ENCODE measurements at places on chromosomes 3 and 15. TPM values are rescaled to one million over a fixed set of nuclear protein-coding genes. Genes with fewer than 3 reads are reported as not detected.

Gene FSTL1
- total RNA-seq, result 301 TPM

Gene IQCB1
- total RNA-seq, result 7.7 TPM

Gene CACNA2D2
- 2.7 TPM for total RNA-seq

Gene TM4SF1
- 73.6 TPM for total RNA-seq

Gene FES
- total RNA-seq, result 8.6 TPM

Gene ATXN7
- 13.3 TPM for total RNA-seq

Gene ZNF609
- total RNA-seq, result 17.3 TPM

Gene GOLGA8J
- total RNA-seq, result not detected

Gene CNBP
- total RNA-seq, result 541 TPM

DNA sequence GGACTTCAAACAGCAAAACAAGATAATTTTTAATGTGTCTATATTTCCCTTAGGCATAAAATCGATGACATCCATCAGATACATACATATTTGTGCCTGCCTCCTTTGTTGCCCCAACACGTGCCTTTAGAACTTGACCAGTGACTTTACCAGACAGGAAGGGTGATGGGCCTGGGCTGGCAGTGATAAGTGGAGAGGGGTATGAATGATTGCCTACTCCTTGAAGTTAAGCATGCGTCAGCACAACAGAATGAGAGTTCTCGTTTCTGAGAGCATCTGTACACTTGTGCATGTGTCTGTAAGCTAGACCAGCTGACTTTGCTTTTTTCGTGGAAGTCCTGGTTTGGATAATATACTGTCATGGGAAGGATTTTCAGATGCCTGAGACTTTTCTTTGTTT is 54.9 kb upstream of the COL6A6 start:
- DNase-seq, result no peak
- no peak overlapping the region for H3K27ac ChIP-seq
- H3K27me3 ChIP-seq, result no peaks in the 10 kb centered on the region
- H3K36me3 ChIP-seq, result no peaks in the 10 kb centered on the region
- H3K4me3 ChIP-seq, result no peak overlapping the region

DNA sequence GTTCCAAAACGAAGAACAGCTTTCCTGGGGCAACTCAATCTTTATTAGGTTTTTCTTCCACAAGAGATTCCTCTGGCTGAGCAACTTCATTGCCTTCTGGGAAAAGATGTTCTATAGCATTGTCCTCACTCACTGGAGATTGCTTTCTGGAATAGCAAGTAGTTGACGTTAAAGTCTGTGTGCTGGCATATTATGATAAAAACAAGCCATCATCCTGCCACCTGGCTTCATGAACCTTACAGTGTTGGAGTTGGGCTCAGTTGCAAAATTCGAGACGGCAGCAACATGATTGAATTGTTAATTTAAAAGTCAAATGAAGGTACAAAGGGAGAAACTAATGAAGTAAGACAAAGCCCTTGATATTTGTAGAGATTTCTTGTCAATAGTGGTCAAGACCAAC is 140.5 kb upstream of the PEX5L start:
- no peak for DNase-seq
- no peak overlapping the region for H3K4me3 ChIP-seq
- H3K27ac ChIP-seq, result no peak overlapping the region
- H3K27me3 ChIP-seq, result no peaks in the 10 kb centered on the region

- peaks cover 29% of the 10 kb centered on the region for H3K27me3 ChIP-seq
- peaks cover 3% of the 10 kb centered on the region for H3K4me1 ChIP-seq
- H3K36me3 ChIP-seq, result no peaks in the 10 kb centered on the region
- DNase-seq, result no peak
- H3K4me3 ChIP-seq, result no peak overlapping the region
Observed at GRCh38 chr3:190486533-190486864, 27.4 kb upstream of the IL1RAP start.

DNA sequence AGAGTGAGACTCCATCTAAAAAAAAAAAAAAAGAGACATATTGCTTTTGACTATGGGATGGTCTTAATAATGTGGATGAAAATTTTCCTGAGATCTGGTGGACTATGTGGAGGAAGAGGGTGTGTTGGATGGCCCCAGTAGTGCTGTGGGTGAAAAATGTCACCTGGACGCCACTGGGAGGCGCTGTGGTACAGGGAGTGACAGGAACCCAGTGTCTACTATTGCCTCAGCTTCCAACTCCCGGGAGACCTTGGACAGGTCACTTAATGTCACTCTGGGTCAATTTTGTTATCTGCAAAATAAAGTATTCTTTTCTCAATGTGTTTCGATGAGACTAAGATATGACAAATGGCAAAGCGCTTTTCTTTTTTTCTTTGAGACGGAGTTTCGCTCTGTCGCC is 27.7 kb upstream of the DCP1A start:
- DNase-seq, result peak; percentile 65
- H3K27me3 ChIP-seq, result no peaks in the 10 kb centered on the region
- no peak overlapping the region for H3K4me3 ChIP-seq

- H3K4me3 ChIP-seq, result no peak overlapping the region
- no peaks in the 10 kb centered on the region for H3K36me3 ChIP-seq
- H3K4me1 ChIP-seq, result no peaks in the 10 kb centered on the region
- DNase-seq, result no peak
Observed at GRCh38 chr15:39881790-39882189, 38.3 kb downstream of the GPR176 start.

DNA sequence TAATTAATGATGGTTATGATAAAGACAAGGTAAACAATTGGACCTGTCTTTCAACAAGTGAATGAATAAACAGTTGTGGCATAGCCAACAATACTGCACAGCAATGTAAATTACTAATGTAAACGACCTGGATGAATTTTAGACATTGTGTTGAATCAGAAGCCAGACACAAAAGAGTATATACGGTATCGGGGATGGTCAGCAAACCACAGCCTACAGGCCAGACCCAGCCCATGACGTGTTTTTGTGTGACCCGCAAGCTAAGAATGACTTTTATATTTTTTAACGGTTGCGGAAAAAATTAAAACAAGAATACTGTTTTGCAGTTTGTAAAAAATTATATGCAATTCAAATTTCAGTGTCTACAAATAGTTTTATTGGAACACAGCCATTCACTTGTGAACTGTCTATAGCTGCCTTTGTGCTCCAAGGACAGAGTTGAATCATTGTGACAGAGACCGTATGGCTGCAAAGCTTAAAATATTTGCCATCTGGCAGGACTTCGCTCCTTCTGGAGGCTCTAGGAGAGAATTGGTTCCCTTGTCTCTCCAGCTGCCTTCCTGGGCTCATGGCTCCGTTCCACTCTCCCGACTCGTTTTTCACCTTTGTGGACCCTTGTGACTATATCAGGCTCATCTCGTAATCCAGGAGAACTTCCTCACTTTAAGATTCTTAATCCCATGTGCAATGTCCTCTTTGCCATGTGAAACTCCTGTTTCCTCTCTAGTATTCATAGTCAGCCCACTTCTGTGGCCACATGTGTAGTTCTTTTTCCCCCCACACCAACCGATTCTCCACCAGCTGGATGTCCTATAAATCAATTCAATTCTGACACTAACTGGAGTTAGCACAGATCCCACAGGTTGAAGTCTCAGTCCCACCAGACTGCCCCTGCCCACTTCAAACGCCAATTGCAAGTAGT is 72.7 kb downstream of the CMTM8 start:
- no peak overlapping the region for H3K4me3 ChIP-seq
- no peaks in the 10 kb centered on the region for H3K36me3 ChIP-seq
- H3K27me3 ChIP-seq, result no peaks in the 10 kb centered on the region

GRCh38 chr3:65352951-65353350 is 665.2 kb upstream of the ADAMTS9 start:
- H3K27ac ChIP-seq, result no peak overlapping the region
- H3K27me3 ChIP-seq, result no peaks in the 10 kb centered on the region
- no peaks in the 10 kb centered on the region for H3K36me3 ChIP-seq
- H3K4me3 ChIP-seq, result no peak overlapping the region
- no peak for DNase-seq
- no peaks in the 10 kb centered on the region for H3K4me1 ChIP-seq

GRCh38 chr3:44648564-44649229 is at the start of gene ZNF35:
Gene ZNF35, plus strand, starts transcription at chr3:44648732. Its CDS starts 2,336 bp downstream, at chr3:44651068.
- H3K4me1 ChIP-seq, result peaks cover 16% of the 10 kb centered on the region
- no peaks in the 10 kb centered on the region for H3K27me3 ChIP-seq
- peak within 1 kb of the TSS; percentile 84 for H3K27ac ChIP-seq
- peaks cover 28% of the 10 kb centered on the region for H3K36me3 ChIP-seq
- DNase-seq, result peak; percentile 79
- H3K4me3 ChIP-seq, result peak within 1 kb of the TSS; percentile 93

DNA sequence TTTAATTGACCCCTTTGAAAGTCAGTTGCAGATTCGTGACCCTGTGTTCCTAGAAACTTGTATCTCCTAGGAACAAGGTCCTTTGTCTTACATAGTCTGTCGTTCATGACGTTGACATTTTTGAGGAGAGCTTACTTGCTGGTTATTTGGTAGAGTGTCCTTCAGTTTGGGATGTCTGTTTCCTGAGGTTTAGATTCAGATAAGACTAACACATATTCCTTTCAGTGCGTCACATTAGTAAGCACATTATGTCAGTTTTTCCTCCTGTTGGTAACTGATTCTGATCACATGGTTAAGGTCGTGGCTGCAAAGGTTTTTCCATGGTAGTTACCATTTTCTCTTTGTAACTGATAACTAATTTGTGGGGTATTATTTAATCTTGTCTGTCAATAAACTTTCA is 80.8 kb downstream of the PCCB start:
- no peak overlapping the region for H3K4me3 ChIP-seq
- H3K27me3 ChIP-seq, result no peaks in the 10 kb centered on the region
- no peaks in the 10 kb centered on the region for H3K4me1 ChIP-seq

DNA sequence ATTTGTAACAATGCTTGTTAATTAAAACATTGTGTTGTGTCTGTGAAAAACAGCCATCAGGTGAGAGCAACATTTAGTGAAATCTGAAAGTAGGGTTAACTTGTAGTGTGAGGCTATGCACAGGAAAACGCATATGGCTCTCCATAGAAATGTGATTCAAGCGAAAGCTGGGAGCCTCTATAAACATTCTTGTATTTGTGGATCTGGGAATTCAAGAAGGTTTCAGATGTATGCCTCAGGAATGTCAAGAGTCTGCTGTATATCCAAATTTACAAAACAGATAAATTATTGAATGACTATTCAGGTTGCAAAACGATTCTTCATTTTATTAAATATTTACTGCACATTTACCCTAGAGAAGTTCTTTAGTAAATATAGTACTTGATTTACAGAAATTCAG is 166.0 kb downstream of the THSD4 start:
- peaks cover 10% of the 10 kb centered on the region for H3K4me1 ChIP-seq
- no peaks in the 10 kb centered on the region for H3K27me3 ChIP-seq
- no peak overlapping the region for H3K4me3 ChIP-seq
- DNase-seq, result no peak
- H3K36me3 ChIP-seq, result no peaks in the 10 kb centered on the region
- no peak overlapping the region for H3K27ac ChIP-seq

DNA sequence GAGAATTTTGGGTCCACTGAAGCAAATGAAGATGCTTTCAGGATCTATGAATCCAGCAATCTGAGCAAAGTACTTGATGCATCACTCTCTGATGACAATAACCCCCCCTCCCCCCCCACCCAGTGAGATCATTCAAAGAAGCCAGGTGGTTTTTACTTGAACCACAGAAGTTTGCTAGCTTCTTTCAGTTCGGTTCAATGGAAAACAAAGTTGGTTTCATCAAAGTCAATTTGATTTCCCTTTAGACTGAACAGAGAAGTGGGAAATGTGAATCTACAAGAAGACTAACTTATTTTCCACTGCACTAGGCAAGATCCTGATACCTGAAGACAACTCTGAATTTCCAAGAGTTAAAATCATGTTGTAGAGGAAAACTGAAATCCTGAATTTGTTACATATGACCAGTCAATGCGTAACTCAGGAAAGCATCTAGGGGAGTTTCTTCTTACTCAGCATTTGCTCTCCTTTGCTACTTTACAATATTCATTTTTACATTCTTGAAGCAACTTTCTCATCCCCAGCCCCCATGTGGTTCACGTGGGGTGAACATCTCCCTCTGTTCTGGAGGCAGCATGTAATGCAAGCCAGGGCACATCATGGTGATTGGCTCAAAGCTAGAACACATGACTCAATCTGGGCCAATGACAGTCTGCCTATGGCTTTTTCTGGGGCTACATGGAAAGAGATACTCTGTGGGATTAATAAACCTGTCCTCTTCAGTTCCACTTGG is 572.6 kb downstream of the FOXP1 start:
- H3K36me3 ChIP-seq, result peaks cover 13% of the 10 kb centered on the region
- H3K4me3 ChIP-seq, result no peak overlapping the region
- H3K4me1 ChIP-seq, result peaks cover 31% of the 10 kb centered on the region
- H3K27me3 ChIP-seq, result no peaks in the 10 kb centered on the region
- no peak for DNase-seq

- no peak overlapping the region for H3K27ac ChIP-seq
- no peaks in the 10 kb centered on the region for H3K27me3 ChIP-seq
- H3K36me3 ChIP-seq, result no peaks in the 10 kb centered on the region
- DNase-seq, result no peak
Observed at GRCh38 chr3:14766428-14767244, 52.1 kb upstream of the FGD5 start.

- no peaks in the 10 kb centered on the region for H3K36me3 ChIP-seq
- no peak overlapping the region for H3K4me3 ChIP-seq
Observed at GRCh38 chr15:60278879-60279278, 118.9 kb downstream of the ANXA2 start.

GRCh38 chr3:14505001-14505802 is 34.9 kb downstream of the GRIP2 start:
- no peaks in the 10 kb centered on the region for H3K36me3 ChIP-seq
- no peak overlapping the region for H3K27ac ChIP-seq
- H3K27me3 ChIP-seq, result no peaks in the 10 kb centered on the region
- no peak overlapping the region for H3K4me3 ChIP-seq

DNA sequence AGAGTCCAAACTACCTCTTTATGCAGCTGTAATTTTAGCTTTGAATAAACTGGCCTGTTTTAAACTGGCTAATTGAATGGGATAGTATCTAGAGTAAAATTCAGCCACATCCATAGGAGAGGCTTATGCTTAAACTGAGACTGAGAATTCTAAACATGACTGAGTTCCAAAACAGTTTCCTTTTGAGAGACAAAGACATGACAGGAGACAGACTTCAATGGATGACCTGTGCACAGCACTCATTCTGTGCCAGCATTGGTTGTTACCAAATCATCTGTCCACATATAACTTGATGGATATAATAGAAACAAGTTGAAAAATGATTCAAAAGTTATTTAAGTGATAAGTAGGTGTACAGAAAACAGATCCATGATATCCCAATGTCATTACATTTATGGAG is 20.9 kb downstream of the IL12A start:
- H3K4me3 ChIP-seq, result no peak overlapping the region
- no peaks in the 10 kb centered on the region for H3K27me3 ChIP-seq
- no peak overlapping the region for H3K27ac ChIP-seq
- no peaks in the 10 kb centered on the region for H3K36me3 ChIP-seq
- DNase-seq, result no peak

Measured in heart right ventricle (tissue), 16 donors.